ENCODE measurements at places on chromosomes 2 and 18.

GRCh38 chr18:57965246-57965645 lies 78.8 kb upstream of the NEDD4L start:
- DNase-seq = no peak

DNA sequence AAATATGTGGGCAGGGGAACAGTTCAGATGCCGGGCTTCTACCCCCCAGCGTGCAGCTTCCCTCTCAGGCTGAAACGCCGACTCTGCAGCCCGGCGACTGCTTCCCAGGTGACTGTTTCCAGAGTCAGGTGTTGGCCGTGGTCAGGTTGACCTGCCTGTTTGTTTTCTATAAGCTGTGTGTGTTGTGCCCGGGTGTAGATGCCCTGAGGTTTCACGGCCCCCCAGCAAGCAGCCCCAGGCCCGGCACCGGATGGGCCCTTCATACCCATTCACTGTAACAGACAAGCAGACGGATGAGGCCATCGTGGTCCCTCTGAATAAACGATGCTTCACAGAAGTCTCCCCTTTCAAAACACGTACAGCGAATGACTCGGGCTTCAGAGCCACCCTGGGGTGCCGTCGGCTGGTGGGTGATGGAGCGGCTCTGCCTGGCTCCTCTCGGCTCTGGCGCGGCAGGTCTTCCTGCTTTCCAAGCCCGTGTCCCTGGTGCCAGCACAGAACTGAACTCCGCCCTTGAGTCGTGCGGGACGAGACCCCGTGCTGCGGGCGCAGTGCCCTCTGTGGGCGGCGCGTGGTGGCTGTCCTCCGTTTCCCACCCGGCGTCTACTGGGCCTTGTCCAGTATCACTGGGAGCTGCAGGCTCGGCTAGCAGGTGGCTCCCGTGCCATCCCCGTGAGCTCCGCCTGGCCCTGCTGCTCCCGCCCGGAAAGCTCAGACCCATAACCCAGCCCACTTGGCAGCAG lies 15.0 kb upstream of the KCNG2 start:
- no peak for DNase-seq

- DNase-seq = no peak
Measured at GRCh38 chr2:144042751-144043150, 477.2 kb downstream of the ZEB2 start.

GRCh38 chr2:100228967-100229366 lies 86.6 kb upstream of the AFF3 start:
- DNase-seq = no peak

DNA sequence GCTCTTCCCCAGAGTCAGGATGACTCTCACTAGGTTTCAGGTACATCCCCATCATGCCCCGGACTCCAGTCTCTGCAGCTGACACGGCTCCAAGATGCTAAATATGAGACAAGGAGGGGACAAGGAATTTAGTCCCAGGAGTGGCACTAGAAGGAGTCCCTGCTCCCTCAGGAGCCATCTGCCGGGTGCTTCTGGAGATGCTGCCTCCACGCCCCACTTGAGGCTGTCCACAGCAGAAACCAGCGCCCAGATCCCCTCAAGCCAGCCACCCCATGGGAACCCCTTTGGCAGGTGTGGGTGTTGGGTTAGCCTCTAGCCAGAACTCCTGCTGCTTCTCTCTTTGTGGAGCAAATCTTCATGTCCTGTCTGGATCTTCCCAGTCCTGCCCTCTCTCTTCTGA lies 40.3 kb downstream of the BCL11A start:
- DNase-seq = no peak

- DNase-seq = no peak
Measured at GRCh38 chr18:46715062-46715461, 41.8 kb downstream of the ST8SIA5 start.

Measured in activated CD4-positive, CD25-positive, alpha-beta regulatory T cell treated with anti-CD3 and anti-CD28 coated beads, Interleukin-2, amount 50 U/mL, for 16 hours (primary cell).